ENCODE measurements at places on chromosomes 4 and X. TPM values are rescaled to one million over a fixed set of nuclear protein-coding genes. Genes with fewer than 3 reads are reported as not detected.
A peak's percentile ranks its signal among the peaks of the same experiment; 100 is the strongest.

GRCh38 chr4:120865985-120866384, 56.5 kb downstream of the PRDM5 start:
- no peak overlapping the region for H3K4me3 ChIP-seq
- H3K36me3 ChIP-seq = no peaks in the 10 kb centered on the region
- no peak overlapping the region for H3K27ac ChIP-seq
- no peak for DNase-seq

DNA sequence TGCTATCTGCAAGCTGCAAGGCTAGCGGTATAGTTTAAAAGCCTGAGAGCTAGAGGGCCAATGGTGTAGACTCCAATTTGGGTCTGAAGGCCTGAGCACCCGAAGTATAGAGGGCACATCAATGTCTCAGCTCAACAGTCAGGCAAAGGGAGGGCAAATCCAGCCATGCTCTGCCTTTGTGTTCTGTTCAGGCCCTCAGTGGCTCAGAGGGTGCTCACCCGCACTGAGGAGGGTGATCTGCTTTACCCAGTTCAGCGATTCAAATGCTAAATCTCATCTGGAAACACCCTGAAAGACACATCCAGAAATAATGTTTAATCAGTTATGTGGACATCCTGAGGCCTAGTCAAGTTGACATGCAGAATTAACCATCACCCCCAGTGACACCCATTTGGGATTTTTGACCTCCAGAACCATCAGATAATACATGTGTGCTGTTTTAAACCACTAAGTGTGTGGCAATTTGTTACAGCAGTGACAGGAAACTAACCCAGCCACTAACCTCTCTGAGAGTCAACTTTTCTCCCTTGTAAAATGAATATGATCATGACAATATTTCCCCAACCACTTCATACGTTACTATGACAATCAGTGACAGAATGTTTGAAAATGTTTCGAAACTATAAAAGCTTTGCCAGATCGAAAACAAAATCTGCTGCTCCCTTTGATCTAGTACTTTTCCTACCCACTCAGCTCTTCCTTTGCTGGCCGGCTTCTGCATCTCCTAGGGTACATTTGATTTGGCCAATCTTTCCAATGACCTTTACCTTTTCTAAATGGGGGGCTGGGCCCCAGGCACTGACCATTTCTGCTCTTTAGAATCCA, 8.4 kb upstream of the TBL1X start:
- H3K4me3 ChIP-seq = peak overlapping the region; percentile 43
- H3K27ac ChIP-seq = peak overlapping the region; percentile 96
- H3K4me1 ChIP-seq = peaks cover 27% of the 10 kb centered on the region
- DNase-seq = peak; percentile 54
- no peaks in the 10 kb centered on the region for H3K27me3 ChIP-seq

DNA sequence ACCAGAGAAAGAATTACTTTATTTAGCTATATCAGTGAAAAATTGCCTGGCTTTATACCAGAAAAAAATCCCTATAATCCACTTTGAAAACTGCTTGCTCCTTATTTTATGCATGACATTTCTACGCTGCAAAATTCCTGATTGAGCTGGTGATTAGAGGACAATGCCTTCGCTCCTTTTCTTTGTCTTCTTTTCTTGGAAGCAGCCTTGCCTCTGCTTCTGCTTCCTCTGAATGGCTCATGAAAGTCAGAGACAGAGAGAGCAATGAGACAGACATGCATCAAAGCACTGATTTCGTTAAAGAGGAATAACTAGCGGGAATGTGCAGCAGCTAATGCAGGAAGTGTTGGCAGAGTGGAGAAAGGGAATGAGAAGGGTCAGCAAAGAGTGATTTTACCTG, 294.3 kb upstream of the IGFBP7 start:
- H3K27ac ChIP-seq = no peak overlapping the region
- no peaks in the 10 kb centered on the region for H3K27me3 ChIP-seq
- no peak for DNase-seq
- H3K4me3 ChIP-seq = no peak overlapping the region
- no peaks in the 10 kb centered on the region for H3K4me1 ChIP-seq

- H3K36me3 ChIP-seq = no peaks in the 10 kb centered on the region
- no peak for DNase-seq
- no peak overlapping the region for H3K4me3 ChIP-seq
- H3K4me1 ChIP-seq = no peaks in the 10 kb centered on the region
- H3K27ac ChIP-seq = no peak overlapping the region
These were observed 282.0 kb downstream of the ARHGAP24 start for GRCh38 chr4:85756938-85757337.

DNA sequence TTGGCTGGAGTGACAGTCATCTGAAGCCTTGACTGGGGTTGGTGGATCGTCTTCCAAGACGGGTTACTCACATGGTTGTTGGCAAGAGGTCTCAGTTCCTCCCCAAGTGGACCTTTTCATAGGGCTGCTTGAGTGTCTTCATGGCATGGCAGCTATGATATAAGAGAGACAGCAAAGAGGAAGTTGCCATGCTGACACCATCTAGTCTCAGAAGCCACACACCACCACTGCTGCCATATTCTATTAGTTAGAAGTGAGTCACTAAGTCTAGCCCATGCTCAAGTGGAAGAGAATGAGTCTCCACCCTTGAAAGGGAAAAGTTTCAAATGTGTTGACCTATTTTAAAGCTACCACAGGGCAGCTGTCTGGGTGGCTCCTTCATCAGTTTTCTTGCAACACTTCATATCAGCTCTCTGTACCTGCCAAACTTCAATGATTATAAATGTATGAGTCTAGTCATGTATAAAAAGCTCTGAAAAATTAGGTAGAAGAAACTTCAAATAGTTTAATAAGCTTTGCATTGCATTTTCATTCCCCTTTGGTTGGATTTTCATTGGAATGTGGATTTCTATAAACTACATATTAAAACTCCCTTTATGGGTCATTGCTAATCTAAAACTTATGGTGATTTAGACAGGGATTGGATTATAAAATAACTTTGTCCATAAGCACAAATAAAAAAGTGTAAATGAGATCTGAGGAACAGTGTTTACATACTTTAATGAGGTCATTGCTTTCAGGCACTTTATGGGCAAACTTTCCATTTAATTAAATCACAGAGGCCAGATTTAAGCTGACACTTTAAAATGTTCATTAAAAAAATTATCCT, 68.0 kb upstream of the ATXN3L start:
- no peak overlapping the region for H3K27ac ChIP-seq
- H3K4me1 ChIP-seq = peaks cover 8% of the 10 kb centered on the region
- no peak overlapping the region for H3K4me3 ChIP-seq
- no peaks in the 10 kb centered on the region for H3K27me3 ChIP-seq
- H3K36me3 ChIP-seq = no peaks in the 10 kb centered on the region

DNA sequence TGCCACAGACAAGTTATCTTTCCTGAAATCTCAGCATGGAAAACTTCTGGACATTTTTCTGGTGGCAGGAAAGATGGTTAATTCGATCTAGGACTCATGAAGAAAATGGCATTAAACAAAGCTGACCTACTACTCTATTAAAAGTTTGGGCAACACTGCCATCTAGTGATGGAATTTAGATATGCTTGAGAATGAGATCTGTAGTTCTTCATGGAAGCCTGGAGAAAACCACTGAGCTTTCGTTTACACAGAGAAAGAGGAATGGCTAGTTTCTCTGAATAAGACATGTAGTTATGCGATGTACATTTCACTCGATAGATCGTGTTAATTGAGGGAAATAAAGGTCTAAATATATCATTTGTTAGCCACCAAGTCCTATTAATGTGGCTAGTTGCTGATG, 51.7 kb upstream of the CHRDL1 start:
- H3K4me3 ChIP-seq = no peak overlapping the region
- no peaks in the 10 kb centered on the region for H3K4me1 ChIP-seq
- H3K36me3 ChIP-seq = no peaks in the 10 kb centered on the region

DNA sequence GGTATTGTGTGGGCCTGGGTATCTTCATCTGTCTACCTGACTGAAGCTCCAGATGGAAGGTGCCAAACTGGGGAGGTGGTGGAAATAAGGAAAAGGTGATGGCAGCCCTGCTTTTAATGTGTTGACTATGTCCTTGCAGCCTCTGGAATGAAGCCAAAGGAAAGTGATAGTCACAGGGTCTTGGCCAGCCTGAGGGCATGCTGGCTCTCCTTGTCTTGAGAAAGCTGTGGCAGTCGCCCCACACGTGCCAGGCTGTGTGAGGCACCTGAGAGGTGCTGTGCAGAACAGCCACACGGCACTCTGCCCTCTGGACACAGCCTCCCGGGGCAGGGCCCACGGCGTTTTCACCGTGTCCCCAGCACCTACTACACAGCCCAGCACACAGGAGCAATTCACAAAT, 77.6 kb downstream of the NAT8L start:
- no peaks in the 10 kb centered on the region for H3K27me3 ChIP-seq
- peaks cover 18% of the 10 kb centered on the region for H3K36me3 ChIP-seq
- DNase-seq = no peak
- peaks cover 24% of the 10 kb centered on the region for H3K4me1 ChIP-seq

- DNase-seq = peak; percentile 43
- no peak overlapping the region for H3K27ac ChIP-seq
- peaks cover 19% of the 10 kb centered on the region for H3K4me1 ChIP-seq
These were observed 17.9 kb downstream of the COQ2 start for GRCh38 chr4:83266689-83267088.

DNA sequence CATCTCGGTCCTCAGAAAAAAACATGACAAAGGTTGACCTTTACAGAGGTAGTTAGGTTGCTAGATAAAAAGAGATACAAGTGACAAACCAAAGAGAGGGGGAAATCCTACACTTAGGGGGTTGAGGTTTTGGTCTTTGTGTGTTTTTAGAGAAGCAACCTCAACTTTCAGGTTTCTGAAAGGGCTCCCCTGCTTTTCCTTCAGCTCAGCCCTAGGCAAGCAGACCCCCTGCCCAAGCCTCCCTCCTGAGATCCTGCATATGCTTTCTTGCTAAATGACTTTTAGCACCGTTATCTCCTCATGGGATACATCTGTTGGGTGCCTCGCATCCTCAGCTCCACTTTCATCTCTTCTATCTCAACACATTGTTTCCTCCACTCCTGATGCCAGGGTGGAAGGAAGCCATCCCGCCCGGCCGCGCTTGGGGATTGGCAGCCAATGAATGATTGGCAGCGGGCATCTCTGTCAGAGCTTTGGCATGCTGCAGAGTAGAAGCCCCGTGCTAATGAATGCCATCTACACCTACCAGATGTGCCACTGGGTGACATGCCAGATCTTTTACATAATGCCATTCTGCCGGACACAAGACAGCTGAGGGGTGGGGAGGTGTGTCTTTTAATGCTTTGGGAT, 15.0 kb upstream of the PRDM8 start:
- H3K27me3 ChIP-seq = peaks cover 20% of the 10 kb centered on the region
- peak; percentile 54 for DNase-seq
- H3K36me3 ChIP-seq = peaks cover 14% of the 10 kb centered on the region
- H3K27ac ChIP-seq = peak overlapping the region; percentile 79
- peak overlapping the region; percentile 44 for H3K4me3 ChIP-seq

DNA sequence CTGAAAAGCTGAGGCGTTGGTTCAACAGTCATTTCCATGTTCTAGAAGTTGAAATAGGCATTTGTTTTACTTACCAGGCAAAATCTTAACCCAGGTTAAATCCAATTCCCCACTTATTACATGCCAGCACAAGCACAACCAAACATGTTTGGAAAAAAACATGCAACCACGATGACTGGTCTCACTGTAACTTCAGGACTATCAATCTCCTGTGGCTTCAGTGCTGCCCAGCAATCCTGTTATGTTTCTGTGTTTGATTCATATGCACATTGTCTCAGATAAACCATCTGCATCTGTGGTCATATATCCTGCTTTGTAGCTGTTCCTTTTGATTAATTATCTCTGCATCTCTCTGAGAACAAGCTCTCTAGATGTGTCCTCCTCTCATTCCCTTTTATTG, 28.3 kb downstream of the PRDM8 start:
- DNase-seq = no peak
- H3K27me3 ChIP-seq = peaks cover 20% of the 10 kb centered on the region
- H3K36me3 ChIP-seq = no peaks in the 10 kb centered on the region
- no peak overlapping the region for H3K4me3 ChIP-seq

GRCh38 chr4:19913650-19914049, 338.1 kb upstream of the SLIT2 start:
- H3K4me1 ChIP-seq = no peaks in the 10 kb centered on the region
- H3K27ac ChIP-seq = no peak overlapping the region
- H3K27me3 ChIP-seq = no peaks in the 10 kb centered on the region
- H3K4me3 ChIP-seq = no peak overlapping the region
- DNase-seq = no peak
- H3K36me3 ChIP-seq = no peaks in the 10 kb centered on the region

DNA sequence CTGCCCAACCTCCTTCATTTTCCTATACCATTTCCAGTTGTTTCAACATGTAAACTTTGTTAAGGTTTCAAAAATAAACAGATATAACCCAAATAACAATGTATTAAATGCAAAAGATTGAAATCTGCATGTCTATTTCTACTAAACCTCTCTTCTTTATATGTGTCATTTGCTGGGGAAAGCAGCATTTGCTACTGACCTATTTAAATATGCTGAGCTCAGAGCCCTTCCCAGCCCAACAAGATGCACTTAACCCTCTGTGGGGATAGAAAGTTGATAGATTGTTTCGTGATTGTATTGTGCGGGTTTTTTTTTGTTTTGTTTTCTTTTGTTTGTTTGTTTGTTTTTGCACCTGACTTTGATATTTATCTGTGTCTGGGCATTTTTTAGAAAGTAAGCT, 139.5 kb downstream of the UCHL1 start:
- H3K36me3 ChIP-seq = no peaks in the 10 kb centered on the region
- DNase-seq = no peak
- no peaks in the 10 kb centered on the region for H3K4me1 ChIP-seq
- H3K27me3 ChIP-seq = no peaks in the 10 kb centered on the region

DNA sequence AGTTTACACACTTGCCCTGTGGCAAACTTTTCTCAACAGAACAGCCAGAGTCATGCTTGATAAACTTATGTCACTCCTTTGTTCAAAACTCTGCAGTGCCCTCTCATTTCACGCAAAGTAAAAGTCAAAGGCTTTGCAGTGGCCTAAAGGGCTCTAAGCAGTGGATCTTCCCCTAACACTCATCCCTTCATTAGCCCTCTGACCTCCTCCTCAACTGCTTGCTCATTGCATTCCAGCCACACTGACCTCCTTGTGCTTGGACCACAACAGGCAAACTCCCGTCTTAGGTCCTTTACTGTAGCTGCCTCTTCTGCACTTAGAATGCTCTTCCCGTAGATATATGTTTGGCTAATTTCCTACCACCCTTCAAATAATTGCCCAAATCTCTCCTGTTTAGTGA, 5.6 kb downstream of the PRDM5 start:
- DNase-seq = no peak
- H3K27ac ChIP-seq = no peak overlapping the region
- H3K36me3 ChIP-seq = no peaks in the 10 kb centered on the region
- peaks cover 10% of the 10 kb centered on the region for H3K4me1 ChIP-seq
- H3K4me3 ChIP-seq = no peak overlapping the region
- peaks cover 6% of the 10 kb centered on the region for H3K27me3 ChIP-seq

- H3K4me3 ChIP-seq = no peak overlapping the region
- no peaks in the 10 kb centered on the region for H3K36me3 ChIP-seq
- no peaks in the 10 kb centered on the region for H3K4me1 ChIP-seq
These were observed 59.5 kb downstream of the PGRMC2 start for GRCh38 chr4:128227991-128228571.

The NXF2 gene
- not detected for total RNA-seq

The CXorf38 gene
- total RNA-seq = 19.3 TPM

The UBE2K gene
- total RNA-seq = 74.9 TPM

The DMP1 gene
- total RNA-seq = not detected

The NAT8L gene
- 0.05 TPM for total RNA-seq

The FGF5 gene
- total RNA-seq = not detected

The RBM46 gene
- not detected for total RNA-seq

The PABPC4L gene
- total RNA-seq = not detected

Data from activated CD8-positive, alpha-beta T cell treated with anti-CD3 and anti-CD28 coated beads, Interleukin-2, amount 10 ng/mL, durations not matched to agents 7 days and 5 days (primary cell).